ENCODE measurements at places on chromosomes 7 and 10.
A peak's percentile ranks its signal among the peaks of the same experiment; 100 is the strongest.

- no peak for DNase-seq
These were observed 100.0 kb downstream of the RNF216 start for GRCh38 chr7:5681423-5681822.

GRCh38 chr7:3911685-3912084, 610.6 kb downstream of the SDK1 start:
- DNase-seq = no peak

GRCh38 chr10:92208736-92209135, 82.1 kb downstream of the CPEB3 start:
- no peak for DNase-seq

DNA sequence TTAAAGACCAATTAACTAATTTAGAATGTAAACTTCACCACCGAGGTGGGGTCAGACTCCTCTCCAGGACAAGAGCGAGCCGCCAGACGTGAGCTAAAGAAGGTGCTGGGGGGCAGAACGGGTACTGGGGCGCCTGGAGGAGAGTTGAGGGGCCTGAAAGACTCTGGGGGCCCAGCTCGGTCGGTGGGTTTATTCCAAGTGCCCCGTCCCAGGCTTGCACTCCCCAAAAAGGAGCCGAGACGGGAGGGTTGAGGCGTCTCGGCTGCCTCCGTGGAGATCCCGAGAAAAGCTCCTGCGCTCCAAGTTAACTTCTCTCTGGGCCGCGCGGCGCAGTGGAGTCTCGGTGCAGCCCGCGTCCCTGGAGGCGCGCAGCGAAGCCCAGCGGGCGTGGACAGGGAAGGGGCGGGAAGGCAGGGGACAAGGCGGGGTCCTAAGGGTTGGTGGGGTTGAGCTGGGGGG, 553.3 kb downstream of the TFEC start:
- peak; percentile 49 for DNase-seq

GRCh38 chr10:112812586-112812985, 137.5 kb upstream of the TCF7L2 start:
- DNase-seq = no peak

DNA sequence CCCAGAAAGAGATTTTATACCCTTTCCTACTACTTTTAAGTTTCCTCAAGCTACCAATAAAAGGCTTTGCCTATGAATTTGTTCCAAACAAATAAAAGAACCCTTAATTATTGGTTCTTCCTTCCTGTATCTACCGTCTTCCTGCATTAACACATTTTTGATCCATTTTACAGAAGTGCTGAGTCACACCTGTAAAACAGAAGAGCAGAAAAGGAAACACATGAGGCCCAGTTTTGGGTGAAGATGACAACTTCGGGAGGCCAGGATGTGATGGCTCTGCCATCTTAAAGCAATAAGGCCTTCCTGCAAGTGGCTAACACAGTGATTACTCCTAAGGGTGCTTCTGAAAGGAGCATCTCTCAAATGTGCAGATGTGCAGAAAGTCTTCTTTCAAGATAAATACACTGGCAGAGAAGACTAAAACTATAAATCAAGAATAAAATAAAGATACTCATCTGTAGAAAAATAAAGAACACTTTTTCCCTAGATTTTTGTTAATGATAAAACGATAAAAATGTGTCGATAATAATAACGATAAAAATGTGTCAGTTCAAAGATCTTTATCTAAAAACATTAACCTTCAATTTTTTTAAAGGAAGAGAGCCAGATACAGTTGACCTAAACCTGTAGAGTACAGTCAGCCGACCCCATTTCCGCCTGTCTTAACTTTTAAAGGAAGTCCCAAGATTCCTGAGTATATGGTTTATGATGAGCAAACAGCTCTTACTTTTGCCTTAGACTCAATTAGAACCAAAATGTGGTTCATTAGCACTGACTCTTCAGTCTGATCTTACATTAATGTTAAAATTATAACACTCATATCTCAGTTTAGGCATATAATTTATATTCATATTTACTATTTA, 108.6 kb downstream of the UBE2H start:
- no peak for DNase-seq

DNA sequence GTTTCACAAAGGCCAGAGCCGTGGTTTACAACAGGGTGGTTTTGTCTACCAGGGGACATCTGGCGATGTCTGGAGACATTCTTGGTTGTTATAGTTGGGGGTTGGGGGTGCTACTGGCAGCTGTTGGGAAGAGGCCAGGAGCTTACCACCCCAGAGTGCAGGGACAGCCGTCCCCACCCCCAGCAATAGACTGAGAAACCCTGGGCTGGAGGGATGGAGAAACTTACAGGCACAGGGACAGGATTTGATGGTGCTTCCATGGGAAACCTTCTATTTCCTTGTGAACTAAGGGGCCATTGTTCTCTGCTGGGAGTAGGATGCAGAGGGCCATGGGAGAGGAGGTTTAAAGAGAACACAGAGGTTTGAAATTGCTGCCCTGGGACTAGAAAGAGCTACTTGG, 10.9 kb downstream of the ADCK2 start:
- no peak for DNase-seq
